ENCODE measurements at places on chromosomes 11 and 22.

DNA sequence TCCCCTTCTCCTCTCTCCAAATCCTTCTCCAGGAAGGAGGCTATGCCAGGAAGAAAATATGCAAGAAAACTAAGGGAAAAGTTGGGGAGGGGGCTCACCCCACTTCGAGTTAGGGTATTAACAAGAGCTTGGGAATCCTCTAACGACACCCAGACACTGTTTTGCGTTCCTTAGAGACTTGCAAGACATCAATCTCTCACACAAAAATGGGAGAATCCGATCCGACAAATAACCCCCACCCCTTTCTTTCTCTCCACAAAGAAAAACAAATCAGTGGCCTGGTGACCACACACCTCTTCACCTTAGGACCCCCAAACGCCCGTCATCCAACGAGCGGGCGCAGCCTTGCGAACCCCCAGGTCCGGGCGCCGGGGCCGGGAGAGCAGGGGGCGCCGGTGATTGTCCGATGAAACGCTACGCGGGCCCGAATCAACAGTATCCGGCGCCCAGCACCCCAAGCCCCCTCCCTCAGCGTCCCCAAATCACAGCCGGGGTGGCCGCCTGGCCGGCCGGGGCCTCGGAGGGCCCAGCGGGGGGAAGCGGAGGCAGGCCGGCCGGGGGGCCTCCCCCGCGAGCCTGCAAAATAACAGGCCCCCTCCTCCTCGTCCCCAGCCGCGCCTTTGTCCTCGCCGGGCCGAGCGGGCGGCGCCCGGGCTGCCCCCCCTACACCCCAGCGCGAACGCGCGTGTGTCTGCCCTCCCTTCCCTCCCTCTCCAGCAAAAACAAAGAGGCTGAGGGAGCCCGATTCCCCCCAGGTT, 690 bp downstream of the CSNK1E start:
- DNase-seq, result no peak

GRCh38 chr11:66815646-66816045, 27.6 kb upstream of the RCE1 start:
- no peak for DNase-seq

DNA sequence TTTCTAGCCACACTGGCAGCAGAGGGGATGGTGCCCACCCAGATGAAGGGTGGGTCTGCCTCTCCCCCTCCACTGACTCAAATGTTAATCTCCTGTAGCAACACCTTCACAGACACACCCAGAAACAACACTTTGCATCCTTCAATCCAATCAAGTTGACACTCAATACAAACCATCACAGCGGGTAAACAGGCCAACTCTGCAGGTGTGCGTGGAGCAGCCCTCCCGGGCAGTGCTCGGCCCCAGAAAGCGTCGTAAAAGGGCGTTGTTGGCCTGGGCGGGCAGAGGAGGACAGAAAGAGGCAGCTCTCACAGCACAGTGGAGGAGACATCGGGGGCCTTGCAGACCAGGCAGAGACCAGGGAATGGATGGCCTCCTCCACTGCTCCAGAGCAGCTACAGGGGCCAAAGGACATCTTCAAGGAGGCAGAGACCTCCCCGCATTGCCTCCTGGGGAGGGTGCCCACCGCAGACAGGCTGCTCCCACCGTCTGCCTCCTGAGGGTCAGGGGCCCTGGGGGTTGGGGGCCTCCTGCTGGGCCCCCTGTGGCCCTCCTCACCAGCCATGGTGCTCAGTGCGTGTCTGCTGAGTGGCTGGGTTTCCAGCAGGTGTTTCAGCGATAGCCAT, 56.1 kb upstream of the FADD start:
- no peak for DNase-seq

GRCh38 chr11:126499131-126499752, 143.8 kb downstream of the ST3GAL4 start:
- no peak for DNase-seq

Data from NCI-H2107 (cell line).